ENCODE measurements at places on chromosomes 16 and 17.
A peak's percentile ranks its signal among the peaks of the same experiment; 100 is the strongest.

DNA sequence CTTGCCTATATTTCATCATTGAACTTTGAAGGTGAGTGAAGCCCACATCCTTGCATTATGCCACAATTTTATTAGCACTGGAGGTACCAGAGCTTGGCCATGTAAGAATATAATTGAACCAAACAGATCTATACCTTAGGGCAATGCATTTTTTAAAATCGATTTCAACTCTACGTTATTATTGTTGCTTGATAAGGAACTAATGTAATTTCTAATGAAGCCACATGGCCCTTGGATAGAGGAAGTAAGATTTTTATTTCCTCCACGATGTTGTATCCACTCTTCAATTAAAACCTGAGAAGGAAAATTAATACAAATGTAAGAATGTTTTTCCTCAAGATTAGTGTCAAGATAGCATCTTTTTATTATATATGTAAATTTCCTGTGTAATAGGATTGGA, 370.0 kb upstream of the EEF2KMT start:
- DNase-seq = no peak

- no peak for DNase-seq
Measured at GRCh38 chr16:27980919-27981700, 82.4 kb downstream of the GSG1L start.

DNA sequence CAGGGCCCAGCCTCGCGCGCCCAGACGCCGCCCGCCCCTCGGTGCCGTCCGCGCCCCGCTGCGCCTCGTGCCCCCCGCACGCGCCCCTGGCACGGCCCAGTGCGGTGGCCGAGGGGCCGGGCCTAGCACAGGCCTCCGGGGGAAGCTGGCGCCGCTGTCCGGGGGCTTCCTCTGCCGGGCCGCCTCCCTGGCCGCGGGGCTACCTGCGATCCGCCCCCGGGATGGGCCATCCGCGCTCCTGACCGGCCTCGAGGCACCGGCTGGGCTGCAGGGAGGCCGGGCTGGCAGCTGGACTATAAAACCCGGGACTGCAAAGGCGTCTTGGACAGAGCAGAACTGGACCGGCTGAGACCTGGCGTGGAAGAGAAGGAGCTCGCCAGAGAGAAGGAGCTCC, 783 bp downstream of the BHLHA9 start:
- DNase-seq = no peak

GRCh38 chr17:76232342-76232741, 8.0 kb downstream of the RNF157 start:
- DNase-seq = no peak

DNA sequence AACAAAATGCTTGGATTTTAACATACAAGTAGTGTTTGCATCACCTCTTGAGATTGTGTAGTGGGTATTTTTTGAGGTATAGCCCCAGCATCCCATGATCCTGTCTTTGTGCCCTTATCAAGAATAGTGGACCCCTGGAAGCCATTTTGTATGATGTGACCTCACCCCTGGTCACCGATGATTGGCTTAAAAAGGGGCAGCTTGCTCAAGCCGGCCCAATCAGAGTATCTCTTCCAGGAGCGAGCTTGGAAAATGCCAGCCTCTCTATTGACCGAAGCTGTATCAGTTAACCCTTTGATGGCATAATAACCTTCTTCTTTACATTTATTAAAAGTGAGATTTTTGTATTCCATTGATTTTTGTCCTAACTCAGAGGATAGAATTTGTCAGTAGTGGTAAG, 55.5 kb upstream of the FAM20A start:
- no peak for DNase-seq

DNA sequence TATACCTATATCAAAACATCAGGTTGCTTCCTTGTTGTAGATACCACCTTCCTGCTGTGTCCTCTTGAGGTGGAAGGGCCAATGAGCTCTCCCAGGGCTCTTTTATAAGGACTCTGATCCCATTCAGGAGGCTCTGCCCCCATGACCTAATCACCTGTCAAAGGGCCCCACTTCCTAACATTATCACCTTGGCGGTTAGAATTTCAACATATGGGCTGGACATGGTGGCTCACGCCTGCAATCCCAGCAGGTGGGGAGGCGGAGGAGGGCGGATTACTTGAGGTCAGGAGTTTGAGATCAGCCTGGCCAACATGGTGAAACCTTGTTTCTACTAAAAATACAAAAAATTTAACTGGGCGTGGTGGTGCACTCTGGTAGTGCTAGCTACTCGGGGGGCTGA, 86.4 kb downstream of the HAPSTR1 start:
- DNase-seq = no peak

GRCh38 chr17:64747938-64748540, 85.9 kb upstream of the SMURF2 start:
- DNase-seq = no peak

GRCh38 chr16:69922200-69922599, 28.9 kb upstream of the CLEC18A start:
- no peak for DNase-seq

DNA sequence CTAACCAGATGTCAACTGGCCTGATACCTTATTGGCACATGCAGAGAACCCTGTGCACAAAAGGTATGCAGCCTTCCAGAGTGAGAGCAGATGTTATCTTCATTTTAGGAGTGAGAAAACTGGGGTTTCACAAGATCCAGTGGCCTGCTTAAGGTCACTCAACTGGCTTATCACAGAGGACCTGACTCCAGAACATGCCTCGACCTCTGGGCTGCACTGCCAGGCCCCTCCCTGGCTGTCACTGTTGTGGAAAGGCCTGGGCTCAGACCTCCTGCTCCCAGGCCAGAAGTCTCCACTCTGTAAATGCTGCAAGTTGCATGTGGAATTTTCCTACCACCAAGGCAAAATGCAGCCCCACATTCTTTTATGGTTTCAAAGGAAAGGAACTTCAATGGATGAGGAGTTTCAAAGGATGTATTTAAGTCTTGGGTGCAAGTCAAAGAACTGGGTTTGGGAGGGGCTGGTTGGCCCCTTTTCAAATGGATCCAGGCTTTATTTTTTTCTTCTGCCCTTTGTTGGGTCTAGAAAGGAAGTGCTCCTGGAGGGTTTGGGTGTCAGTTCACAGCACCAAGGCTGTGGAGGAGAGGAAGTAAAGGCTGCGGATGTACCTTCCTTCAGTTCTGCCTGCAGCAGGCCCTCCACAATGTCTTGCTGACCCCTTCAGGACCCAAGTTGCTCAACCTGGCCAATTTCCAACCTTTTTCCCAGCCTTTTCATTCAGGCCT, 30.4 kb upstream of the SMPD3 start:
- DNase-seq = no peak

DNA sequence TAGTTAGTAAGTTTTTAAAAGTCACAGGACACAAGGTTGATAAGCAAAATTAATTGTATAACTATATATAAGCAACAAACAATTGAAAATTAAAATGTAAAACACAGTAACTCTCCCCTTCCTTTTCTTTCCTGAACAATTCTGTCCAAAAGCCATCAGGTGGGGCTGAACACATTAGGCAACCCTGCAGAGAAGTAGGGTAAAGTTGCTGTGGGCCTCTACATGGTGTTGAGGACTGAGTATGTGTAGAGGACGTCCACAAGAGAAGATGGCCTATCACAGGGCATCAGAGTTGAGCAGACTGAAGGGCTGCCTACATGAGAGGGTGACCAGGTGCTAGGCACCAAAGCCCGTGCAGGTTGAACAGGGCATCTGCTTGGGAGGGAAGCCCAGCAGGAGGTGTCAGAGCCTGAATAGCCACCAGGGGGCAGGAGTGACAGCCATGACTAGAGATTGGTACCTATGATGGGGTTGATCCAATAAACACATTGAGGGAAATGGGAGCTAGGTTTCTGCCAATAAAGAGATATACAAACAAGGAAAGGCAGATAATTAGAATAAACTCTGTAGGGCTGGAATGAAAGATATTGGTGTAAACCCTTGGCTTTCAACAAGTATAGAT, 415.1 kb downstream of the NPIPA8 start:
- DNase-seq = peak; percentile 47

GRCh38 chr16:58421059-58421458, 28.8 kb downstream of the GINS3 start:
- DNase-seq = no peak

DNA sequence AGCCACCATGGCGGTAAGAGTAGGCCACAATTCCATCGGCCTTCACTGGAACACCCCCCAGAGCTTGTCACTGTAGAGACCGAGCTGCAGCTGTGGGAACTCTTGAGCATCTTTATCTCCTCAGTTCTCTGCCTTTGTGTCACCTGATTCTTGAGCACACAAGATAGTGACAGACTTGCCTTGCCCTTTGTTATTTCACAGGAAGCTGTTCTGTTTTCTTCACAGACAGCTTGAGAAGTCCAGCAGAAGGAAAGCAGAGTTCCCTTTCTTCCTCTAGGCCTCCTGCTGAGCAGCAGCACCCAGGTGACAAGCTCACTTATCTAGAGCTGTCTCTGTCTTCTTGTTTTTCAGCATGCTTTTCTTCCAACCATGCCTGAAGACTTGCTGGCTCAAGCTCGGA, 38.4 kb upstream of the ENDOV start:
- no peak for DNase-seq

GRCh38 chr17:2708585-2709182, 2.9 kb downstream of the CLUH start:
- DNase-seq = no peak

DNA sequence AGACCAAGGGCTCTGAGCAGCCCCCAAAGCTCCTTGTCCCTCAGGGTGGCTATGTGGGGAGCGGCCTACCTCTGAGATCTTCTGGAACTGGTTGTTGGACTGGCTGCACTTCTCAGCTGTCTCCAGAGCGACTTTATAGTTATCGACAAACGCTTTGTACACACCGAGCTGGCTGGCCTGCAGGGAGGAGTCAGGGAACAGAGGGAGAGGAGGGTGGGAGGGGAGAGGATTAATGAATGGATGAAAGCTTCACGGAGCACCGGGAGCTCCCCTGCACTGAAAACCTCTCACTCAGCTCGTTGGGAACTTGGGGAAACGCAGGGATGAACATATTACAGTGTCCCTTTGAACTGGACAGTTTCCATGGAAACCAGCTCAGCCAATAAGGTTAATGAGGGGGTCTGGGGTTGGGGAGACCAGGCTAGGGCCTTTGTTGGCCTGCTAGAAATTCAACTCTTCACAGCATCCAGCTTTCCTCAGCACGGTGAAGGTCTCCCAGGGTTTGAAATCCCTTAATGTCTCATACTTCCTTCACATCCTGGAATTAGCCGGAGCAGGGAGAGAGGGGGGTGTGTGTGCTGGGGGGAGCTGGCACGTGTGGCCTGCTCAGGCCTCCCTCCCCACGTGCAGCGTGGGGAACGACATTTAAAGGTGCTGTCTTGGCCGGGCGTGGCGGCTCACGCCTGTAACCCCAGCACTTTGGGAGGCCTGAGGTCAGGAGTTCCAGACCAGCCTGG, 86.7 kb downstream of the TIMM22 start:
- DNase-seq = no peak

GRCh38 chr16:84630446-84631152, 12.7 kb upstream of the COTL1 start:
- DNase-seq = no peak

DNA sequence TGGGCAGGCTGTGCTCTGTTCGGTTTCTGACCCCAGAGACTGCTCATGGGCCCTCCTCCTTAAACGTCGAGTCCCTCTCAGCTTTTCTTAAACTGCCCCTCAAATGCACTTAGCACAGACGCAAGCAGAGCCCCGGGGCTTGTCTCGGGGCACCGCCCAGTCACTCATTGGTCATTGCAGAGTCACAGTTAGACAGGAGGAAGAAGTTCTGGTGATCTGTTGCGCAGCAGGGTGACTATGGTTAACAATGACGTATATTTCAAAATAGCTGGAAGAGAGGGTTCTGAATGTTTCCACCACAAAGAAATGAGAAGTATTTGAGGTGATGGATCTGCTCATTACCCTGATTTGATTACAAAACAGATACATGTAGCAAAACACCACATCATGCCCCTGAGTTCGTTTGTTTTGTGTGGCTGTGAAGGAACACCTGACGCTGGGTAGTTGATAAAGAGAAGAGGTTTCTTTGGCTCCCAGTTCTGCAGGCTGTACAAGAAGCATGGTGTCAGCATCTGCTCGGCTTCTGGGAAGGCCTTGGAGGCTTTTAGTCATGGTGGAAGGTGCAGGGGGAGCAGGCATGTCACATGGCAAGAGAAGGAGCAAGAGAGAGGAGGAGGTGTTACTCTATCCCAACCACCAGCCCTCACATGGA, 387.4 kb downstream of the CPPED1 start:
- no peak for DNase-seq

DNA sequence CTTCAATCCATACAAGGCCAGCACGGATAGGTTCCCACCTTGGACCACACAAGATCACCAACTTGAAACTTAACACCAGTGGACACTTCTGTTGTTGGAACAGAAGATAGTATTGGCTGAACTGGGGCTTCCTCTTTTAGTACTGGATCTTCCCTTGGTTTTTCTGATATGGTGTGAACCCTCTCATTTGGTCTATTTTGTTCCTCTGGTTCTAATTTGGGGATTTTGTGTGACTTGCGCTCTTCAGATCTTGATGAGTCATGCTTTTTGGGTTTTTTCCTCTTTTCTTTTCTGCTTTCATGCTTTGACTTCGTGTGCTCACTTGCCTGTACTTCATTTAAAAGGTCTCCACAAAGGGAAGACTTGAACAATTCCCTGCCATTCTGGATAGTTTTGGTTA, 39.0 kb downstream of the SOST start:
- DNase-seq = peak; percentile 7

DNA sequence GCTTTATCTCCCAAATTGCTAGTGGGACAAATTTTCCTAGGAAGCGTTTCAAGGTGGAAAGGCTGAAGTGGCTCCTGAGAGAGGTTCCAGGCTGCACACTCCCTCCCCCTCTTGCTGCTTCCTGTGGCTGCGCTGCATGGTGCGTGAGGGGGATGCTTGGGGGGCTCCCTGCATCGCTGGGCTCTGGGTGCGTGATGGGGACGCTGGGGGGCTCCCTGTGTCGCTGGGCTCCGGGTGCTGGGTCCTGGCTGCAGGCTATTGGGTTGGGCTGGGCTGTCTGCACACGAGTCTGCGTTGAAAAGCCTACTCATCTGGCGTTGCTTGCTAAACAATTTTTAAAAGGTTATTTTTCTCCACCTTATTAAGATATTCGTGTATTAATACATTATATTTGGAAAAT, 30.1 kb downstream of the NDEL1 start:
- no peak for DNase-seq

GRCh38 chr17:27477050-27477888, 21.0 kb downstream of the KSR1 start:
- DNase-seq = no peak

DNA sequence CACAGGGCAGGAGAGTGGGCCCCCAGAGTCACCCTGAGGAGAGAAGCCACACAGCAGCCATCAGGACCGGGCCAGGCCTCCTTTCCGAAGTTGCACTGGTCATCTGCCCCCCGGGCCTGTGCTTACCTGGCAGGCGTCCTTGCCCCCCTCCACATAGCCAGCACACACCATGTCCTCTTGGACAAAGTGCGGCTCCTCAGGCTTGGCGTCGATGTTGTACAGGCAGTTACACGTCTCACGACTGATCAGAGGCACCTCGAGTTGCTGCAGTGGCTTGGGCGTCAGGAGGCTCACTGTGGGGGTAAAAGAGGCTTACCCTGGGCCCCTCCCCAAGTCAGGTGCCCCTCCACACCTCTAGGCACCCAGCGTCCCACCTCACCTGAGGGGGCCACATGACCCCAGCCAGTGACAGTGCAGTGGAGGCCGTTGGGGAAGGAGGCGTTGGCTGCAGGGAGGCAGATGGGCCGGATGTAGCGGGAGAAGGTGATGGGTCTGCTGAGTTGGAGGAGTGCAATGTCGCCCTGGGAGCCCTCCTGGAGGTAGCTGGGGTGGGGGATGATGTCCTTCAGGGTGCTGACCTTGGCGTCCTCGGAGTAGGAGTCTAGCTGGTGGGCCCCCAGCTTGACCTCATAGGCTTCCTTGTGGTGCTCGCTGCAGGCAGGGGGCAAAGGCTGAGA, 3.1 kb downstream of the PRSS8 start:
- no peak for DNase-seq

Measured in CD4-positive, alpha-beta T cell treated with Interleukin-15 for 4 hours (primary cell).